ENCODE measurements at places on chromosomes 12 and 14.

- DNase-seq: no peak
Observed at GRCh38 chr12:86950444-86950843, 694.3 kb upstream of the MGAT4C start.

DNA sequence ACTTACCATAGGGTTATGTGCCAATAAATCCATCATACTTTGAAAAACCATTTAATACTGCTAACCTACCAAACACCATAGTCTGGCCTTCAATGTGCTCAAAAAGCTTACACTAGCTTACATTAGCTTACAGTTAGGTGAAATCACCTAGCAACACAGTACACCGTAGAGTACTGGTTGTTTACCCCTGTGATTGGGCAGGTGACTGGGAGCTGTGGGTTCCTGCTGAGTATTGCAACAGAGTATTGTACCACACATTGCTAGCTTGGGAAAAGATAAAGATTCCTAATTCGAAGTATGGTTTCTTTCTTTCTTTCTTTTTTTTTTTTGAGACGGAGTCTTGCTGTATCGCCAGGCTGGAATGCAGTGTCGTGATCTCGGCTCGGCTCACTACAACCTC is 5.6 kb downstream of the ATP5MC2 start:
- no peak for DNase-seq

GRCh38 chr12:15699886-15700285 is 89.3 kb downstream of the EPS8 start:
- DNase-seq: no peak

DNA sequence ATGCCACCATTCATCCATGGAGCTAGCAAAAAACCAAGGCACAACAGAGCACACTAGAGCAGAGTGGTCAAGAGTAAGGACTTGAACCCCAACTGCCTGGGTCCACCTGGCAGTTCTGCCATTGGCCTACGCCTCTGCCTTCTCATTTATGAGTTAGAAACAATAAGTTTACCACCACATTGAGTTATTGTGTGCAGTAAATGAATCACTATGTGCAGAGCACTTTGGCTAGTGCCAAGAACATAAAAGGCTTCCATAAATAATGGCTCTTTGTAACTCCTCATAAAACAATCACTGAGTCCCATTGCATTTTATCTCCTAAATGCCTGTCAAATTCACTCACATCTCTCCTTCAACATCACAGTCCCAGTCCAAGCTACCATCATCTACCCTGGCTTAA is 86.3 kb downstream of the OTX2 start:
- DNase-seq: no peak

- DNase-seq: no peak
Observed at GRCh38 chr12:42091769-42092168, 52.9 kb downstream of the GXYLT1 start.

DNA sequence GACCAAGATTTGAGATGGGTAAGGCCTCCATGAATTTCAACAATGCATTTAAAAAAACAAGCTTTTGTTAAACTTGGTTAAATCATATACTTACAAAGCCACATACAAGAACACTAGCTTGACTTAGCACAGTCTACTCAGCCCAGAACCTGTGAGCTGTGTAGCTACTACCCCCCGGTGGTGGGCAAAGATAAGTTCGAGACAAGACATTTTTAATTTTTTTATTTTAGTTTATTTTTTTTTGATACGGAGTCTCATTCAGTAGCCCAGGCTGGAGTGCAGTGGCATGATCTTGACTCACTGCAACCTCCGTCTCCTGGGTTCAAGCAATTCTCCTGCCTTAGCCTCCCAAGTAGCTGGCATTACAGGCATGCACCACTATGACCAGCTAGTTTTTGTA is 3.7 kb upstream of the NECAP1 start:
- DNase-seq: peak; percentile 41

DNA sequence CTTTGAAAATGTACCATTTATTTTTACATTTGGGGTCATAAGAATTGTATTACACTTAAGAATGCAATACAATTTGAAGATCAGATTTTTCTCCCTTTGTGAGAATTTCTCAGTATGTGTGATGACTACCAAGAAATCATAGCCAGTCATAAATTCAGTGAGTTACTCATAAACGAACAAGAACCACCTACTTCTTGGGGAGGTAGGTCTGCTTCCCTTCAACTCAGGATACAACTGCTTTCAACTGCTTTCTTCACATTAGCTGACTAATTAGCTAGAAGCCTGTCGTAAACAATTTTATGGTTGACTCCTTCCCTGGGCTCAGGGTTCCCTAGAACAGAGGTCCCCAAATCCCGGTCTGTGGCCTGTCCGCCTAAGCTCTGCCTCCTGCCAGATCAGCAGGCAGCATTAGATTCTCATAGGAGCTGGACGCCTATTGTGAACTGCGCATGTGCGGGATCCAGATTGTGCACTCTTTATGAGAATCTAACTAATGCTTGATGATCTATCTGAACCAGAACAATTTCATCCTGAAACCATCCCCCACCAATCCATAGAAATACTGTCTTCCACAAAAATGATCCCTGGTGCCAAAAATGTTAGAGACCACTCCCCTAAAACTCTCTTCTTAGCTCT is 3.7 kb downstream of the ANG start:
- no peak for DNase-seq

- peak; percentile 19 for DNase-seq
Observed at GRCh38 chr12:124457287-124458219, 109.9 kb downstream of the NCOR2 start.

- no peak for DNase-seq
Observed at GRCh38 chr12:28367993-28368392, 177.7 kb downstream of the CCDC91 start.

DNA sequence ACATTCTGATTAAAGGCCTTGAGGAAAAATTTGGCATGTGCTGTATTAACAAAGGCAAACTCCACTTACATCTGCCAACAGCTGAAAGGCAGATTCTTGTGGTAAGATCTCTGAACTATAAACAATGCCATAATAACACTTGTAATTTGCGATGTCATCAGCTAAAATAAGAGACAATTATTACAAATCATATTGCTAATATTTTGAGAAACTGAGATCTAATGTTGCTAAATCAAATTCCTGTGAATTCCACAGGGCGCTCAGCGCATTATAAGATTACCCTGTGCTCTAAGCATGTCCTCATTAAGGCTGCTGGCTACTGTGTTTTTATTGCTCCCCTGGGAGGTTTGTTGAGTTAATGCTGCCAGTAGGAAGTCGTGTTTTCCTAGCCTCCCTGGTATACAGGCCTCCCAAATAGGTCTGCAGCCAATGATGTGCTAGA is 244.8 kb downstream of the DACT1 start:
- no peak for DNase-seq

- no peak for DNase-seq
Observed at GRCh38 chr12:104263580-104264358, 39.8 kb upstream of the EID3 start.

- DNase-seq: no peak
Observed at GRCh38 chr12:50625029-50625925, 120.5 kb downstream of the DIP2B start.

DNA sequence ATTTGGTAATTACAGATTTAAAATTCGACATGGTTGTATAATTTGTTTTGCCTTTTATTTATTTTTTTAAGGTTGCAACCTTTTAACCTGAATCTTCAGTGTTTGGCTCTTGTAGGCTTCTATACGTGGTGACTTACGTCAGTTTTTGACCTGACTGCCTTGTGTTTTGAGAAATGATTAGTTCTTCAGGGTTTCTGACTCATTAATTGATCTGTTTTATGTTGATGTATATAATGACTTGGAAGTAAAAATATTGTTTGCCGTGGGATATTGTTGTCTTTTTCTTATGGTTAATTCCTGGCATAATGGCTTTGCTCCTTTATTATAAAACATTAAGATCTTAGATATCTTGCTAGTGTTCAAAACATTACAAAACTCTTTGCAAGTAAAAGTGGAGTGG is 2.5 kb downstream of the RASSF8 start:
- DNase-seq: no peak

DNA sequence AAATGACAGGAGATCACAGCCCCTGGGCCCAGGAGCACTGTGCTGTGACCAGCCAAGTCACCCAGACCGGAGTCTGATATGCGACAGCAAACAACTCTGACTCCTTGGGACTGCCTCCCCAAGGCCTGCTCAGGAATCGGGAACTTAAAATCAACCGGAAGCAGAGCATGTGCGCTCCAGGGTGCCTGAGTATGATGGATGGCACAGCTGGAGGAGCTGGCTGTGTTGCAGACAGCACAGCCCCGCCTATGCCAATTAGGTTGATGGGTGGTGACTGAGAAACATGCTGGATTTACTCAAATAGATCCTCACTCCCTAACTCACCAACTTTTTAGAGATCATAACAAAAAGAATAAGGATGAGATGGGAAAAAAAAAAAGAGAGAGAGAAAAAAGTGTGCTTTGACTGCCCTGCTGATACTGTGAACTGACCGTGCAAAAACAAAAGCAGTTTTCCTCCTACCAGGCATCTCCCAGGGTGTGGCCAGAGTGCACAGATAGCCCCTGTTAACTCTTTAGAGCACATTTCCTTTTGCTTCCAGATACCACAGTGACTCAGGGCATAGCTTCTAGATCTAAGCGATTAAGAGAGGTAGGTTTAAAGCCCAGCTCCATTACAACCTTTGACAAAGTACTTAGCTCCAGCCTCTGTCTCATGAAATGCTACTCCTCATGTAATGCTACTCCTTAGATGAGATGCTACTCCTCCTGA is 27.4 kb upstream of the STON2 start:
- DNase-seq: no peak

- no peak for DNase-seq
Observed at GRCh38 chr12:54432815-54433164, 13.7 kb upstream of the ITGA5 start.

- no peak for DNase-seq
Observed at GRCh38 chr12:119457271-119457670, 122.7 kb downstream of the CCDC60 start.

DNA sequence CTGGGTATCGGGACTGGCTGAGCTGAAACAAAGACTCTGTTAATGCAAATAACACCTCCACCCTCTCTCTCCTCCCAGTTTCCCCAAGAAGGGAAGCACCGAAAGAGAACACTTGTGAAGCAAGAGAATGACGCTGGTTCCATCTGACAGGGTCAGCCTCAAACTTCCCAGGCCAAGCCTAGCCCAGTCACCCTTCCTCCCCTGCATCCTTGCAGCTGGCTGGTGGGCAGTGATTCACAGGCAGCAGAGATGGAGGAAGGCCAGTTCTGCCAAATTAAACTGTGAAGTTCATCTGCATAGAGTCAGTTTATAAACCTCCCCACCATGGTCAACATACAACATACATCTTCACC is 2.8 kb downstream of the LRRC74A start:
- DNase-seq: no peak

- DNase-seq: no peak
Observed at GRCh38 chr12:125069616-125070015, 4.4 kb downstream of the AACS start.

- no peak for DNase-seq
Observed at GRCh38 chr14:77580964-77581505, 35.4 kb downstream of the SPTLC2 start.

DNA sequence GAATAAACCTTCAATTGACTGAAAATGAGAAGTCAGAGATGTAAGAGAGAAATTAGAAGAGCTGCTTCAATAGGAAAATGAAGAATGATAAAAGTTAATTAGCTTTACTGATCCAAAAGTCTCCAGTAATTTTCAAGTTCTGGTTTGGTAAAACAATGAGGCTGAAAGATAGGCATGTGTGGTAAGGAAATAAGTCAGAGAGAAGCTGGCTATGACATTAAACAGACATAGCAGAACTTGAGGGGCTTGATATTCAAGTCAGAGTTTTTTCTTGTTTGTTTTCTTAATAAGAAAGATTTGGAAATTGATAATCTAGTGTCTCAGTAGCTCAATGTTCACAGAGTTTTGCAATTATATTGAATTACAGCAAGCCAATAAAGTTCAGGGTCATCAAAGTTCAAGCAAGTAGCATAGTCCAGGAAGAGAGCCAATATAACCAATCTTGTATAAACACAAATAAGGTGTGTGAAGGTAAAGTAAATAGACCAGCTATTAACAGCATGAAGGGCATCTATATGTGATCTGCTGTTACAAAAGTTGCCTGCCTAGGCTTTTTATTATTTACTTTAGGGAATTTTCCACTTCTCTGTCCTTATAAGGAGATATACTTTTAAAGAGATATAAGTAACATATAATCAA is 1111.5 kb downstream of the TRHDE start:
- no peak for DNase-seq

DNA sequence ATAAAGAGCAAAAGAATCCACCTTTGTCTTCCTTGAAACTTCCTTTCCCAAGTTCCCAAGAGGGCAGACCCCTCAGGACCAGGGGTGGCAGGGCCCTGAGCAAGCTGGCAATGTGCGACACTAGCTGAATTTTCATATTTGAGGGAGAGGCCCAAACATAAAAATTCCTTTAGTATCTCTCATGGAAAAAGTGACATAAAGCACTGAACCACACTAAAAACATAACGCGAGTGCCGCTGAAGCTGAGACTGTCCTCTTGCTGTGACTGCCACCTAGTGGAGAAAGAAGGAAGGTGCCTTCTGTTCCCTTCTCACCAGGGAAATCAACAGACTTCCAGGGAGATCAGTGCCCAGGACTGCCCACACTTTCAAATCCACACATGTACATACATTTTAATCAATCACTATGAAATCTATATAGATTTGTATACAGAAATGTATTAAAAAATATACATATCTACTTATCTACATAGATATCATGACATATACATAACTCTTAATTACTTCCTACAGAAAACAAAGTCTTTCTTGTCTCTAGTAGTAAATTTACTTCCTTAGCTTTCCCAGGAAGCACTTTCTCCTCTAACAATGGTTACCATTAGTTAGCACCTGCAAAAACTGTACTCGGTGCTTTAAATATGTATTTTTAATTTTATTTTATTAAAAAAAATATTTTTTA is 53.8 kb downstream of the SSH1 start:
- peak; percentile 33 for DNase-seq

Measured in activated T-helper 1 cell treated with Interleukin-2 at 50 U/mL for 16 hours (primary cell).